NCI-H1436 (cell line): ENCODE measurements at places on chromosomes 5 and 9.

DNA sequence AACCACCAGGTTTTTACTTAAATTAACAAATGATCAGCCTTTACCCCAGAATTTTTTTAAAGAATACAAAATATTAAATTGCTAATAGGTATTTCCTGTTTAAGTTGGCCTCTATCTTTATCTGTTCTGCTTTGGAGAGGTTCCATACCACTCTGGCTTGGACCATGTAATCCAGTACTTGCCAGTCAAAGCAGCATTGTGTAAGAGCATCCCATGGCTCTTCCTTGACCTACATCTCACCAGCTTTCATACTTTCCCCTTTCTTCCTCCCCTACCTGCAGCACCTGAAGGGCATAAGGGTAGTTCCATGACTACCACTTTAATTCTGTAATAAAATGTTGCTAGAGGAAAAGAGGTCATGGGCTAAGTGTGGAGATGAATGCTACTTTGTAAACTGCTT, 140.8 kb upstream of the MTAP start:
- DNase-seq = no peak

DNA sequence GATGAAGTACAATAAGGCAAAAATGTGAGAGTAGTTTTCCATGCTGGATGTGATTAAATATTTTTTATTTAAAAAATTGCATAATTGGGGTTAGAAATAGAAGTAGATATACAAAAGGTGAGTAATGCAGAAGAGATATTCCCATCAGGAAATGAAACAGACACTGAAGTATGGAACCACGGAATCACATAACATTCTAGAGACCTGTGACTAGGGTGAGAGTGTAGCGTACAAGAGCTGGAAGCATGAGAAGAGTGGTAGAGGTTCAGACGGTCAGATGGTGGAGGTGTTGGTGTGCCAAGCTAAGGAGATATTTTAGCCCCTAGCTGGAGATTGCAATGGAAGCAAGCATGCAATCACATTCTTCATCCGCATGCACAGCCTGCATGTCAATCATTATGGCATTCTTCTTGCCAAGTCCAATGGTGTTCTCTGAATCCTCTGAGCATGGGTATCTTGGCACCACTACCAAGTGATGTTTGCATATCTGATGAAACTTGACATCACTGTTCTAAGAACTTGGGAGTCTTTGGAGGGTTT, 587.8 kb downstream of the PSAT1 start:
- DNase-seq = no peak

- no peak for DNase-seq
These were observed 1.0 kb upstream of the F2R start for GRCh38 chr5:76714751-76715485.

GRCh38 chr5:123181394-123181801, 92.4 kb downstream of the PRDM6 start:
- no peak for DNase-seq

GRCh38 chr5:141611289-141611688, 7.5 kb downstream of the DIAPH1 start:
- DNase-seq = no peak

DNA sequence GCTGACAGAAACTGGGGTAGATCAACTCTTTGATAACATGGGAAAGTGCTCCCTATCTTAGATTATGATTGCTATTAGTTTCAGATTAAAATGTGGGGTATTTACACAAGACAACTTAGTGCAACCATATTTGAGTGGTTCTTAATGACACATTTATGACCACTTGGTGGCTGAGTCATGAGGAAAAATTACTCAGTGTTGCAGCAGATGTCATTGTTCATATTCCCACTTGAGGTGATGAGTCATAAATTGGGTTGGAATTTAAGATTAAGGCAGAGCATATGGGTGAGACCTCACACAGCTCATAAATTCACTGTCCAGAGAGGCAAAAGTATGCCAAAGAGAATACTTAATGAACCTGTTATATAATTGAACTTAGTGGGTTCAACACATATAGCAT, 408.3 kb downstream of the DMRT2 start:
- peak; percentile 42 for DNase-seq

GRCh38 chr5:168879929-168880328, 300.8 kb upstream of the PANK3 start:
- DNase-seq = no peak

- DNase-seq = peak; percentile 30
These were observed 81.7 kb upstream of the ZBTB43 start for GRCh38 chr9:126722922-126723806.
